Testis (tissue), 5 donors: ENCODE measurements at places on chromosomes 16 and 17. TPM values are rescaled to one million over a fixed set of nuclear protein-coding genes. Genes with fewer than 3 reads are reported as not detected.

The ASPA gene
- 5.0 TPM for total RNA-seq

The KRT20 gene
- not detected for total RNA-seq

The GPR179 gene
- 1.3 TPM for total RNA-seq

The BCO1 gene
- total RNA-seq = 0.87 TPM

The FBXL16 gene
- 16.1 TPM for total RNA-seq

The ITGB4 gene
- 11.6 TPM for total RNA-seq

The ASGR1 gene
- total RNA-seq = 11.5 TPM

The KRT33B gene
- total RNA-seq = 0.25 TPM

The OR4D2 gene
- total RNA-seq = not detected

The TUBG1 gene
- total RNA-seq = 209 TPM

The ANKRD13B gene
- 48.8 TPM for total RNA-seq

The CNGB1 gene
- total RNA-seq = 1.2 TPM

The CCL4 gene
- total RNA-seq = 1.7 TPM

The ADAMTS18 gene
- total RNA-seq = 3.4 TPM

DNA sequence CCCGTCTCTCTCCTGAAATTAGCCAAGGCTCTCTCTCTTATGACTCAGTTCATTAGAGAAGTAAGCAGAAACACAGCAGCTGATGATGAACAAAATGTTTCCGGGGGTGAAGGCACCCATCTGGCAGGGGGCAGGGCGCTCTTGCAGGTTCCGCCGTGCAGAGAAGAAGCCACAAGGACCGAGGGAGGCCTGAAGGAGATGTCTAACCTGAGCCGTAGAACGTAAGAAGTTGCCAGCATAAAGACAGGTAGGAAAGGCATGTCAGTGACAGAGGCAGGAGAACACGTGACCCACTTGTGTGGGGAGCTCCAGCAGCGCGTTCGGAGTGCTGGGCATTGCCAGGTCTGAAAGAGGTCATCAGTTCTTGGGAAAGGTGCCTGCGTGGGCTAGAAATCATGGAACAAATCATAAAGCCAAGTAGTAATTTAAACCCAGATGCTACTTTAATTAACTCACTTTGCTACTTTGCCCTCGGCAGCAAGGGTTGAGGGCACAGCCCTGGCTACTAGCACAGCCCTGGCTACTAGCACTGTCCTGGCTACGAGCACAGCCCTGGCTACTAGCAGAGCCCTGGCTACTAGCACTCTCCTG is 198.6 kb downstream of the RPTOR start:
- DNase-seq = no peak

DNA sequence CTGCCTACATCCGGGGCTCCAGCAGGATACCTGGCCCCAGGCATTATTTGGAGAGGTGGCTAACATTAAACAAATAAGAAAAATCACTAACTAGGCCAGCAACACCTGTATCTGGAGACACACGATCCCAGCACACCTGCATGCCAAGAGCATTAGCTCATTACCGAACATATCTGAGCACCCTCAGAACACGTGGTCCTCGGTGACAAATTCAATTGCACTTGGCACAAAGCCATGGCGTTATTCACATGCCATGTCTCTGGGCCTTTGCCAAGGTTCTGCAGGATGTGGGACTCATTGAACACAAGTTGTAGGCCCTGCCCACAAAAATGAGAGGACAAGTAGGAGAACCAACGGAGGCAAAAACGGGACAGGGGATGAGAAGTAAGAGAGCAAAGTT is 552.3 kb downstream of the TOX3 start:
- DNase-seq = no peak

- DNase-seq = no peak
These were observed 665.6 kb upstream of the SOX9 start for GRCh38 chr17:71455219-71455618.

- DNase-seq = no peak
These were observed 28.6 kb upstream of the SSTR5 start for GRCh38 chr16:1043881-1044451.

DNA sequence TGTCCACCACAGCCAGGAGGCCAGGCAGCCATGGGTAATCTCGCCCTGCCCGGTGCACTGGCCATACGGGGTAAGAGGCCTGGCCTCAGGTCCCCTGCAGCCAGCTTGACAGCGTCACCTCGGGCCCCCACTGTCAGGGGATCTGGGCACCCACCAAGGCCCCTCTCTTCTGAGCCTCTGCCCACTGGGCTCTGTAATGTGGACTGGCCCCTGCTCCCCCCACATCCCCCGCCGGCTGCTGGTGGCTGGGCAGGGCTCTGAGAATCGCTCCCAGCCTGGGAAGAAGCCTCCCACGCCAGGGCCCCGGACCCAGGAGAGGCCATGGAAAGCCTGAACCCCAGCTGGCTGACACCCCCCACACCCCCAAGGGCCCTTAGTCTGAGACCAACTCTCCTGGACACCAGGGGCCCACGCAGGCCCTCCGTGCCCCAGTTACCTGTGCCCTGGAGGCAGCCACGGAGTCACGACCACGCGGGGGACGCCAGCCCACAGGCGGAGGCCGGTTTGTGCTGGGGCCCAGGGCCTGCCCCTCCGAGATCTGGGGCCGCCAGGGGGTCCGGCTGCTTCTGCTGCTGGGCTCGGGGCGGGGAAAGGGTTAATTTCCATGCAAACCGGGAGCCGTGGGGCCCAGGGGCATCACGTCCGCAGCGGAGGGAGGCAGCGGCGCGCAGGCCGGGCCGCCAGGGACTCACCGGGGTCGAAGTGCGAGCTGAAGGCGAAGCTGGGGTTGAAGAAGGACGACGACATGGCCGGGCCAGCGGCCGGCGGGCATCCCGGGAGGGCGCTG is at the start of gene PVALEF:
Gene PVALEF (plus strand): TSS at position 262 of the 787 bp plus-strand sequence. CDS start 15,720 bp downstream, outside the sequence.
- DNase-seq = no peak

- no peak for DNase-seq
These were observed 140.8 kb upstream of the CDH5 start for GRCh38 chr16:66225696-66226095.

GRCh38 chr16:79994418-79994817 is 393.9 kb upstream of the MAF start:
- DNase-seq = no peak

GRCh38 chr16:29806099-29806579 is at the start of gene MAZ:
TSS of gene MAZ (plus strand) at chr16:29806529. CDS start at chr16:29806702, 173 bp downstream.
- no peak for DNase-seq

- DNase-seq = no peak
These were observed 19.4 kb upstream of the SUPT4H1 start for GRCh38 chr17:58371300-58371950.

- DNase-seq = no peak
These were observed 4.7 kb upstream of the CACNG4 start for GRCh38 chr17:66959641-66960375.

DNA sequence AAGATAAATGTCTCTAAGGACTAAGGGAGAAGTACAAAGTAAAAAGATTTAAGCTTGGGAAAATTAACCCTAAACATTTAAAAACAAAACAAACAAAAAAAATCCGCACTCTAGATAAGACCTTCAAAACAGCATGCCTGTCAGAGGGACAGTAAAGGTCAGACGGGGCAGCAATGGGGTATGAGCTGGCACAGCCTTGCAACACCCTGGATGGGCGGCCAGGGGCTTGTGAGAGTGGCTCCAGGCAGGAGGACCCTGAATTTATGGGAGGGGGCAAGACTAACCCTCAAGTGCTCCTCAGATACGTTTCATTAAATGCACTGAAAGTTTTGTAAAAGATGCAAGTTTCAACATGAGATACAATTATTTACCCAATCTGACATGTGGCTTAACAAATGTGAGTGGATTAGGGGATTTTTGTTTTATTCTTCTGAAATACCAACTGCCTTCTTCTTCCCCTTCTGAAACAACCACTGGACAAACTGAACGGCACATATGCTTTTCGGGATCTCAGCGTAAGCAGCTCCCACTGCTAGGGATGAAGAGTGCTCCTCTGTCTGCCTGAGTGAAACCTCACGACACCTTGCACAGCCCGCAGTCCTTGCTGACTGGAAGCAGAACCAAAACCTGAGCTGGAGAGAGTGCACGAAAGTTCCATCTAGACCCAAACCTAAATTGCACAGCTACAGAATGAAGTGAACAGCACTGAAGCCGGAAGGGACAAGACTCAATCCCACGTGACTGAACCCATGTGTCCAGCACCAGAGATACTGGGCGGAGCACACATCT is 128.4 kb downstream of the ANKRD11 start:
- DNase-seq = peak; percentile 56

- DNase-seq = no peak
These were observed 117.1 kb downstream of the ZNF423 start for GRCh38 chr16:49738832-49739231.

DNA sequence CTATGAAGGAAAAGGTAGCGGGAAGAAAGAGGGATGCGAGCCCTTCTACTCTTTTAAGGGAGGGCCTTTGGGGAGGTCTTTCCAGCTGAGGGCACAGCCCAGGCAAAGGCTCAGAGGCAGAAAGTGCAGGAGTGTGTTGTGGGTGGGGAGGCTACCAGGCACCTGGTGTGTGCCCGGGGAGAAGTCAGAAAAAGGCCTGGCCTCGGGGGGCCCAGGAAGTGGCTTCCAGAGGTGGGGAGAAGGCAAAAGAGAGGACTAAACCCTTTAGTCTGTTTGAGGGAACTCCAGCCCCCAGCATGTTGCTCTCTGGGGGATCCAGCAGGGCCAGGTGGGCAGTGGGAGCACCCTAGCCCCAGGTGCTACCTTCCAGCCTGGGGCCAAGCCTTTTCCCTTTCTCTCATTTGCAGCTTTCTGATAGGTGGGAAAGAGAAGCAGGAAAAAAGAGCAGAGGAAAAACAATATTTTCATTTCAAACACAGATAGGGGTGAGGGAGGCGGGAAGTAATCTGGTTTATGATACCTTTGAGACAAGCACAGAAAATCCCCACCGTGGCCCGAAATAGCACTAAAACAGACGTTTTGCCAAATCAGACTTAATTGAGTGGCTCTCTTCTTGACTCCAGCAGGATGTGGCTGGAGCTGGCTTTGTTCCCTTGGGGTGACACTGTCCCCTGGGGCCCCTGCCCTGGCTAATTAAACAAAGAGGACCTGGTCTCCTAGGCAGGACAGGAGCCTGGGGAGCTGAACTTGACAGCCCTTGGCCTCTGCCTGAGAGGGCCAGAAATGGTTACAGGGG is 10.4 kb downstream of the RAI1 start:
- no peak for DNase-seq

GRCh38 chr17:41750862-41751261 is 16.4 kb upstream of the HAP1 start:
- DNase-seq = no peak

GRCh38 chr16:30896261-30896888 is at the start of gene CTF1:
TSS of gene CTF1 (plus strand) at chr16:30896614. CDS start at chr16:30896644, 30 bp downstream.
- peak; percentile 82 for DNase-seq
